Stimulated activated CD8-positive, alpha-beta memory T cell treated with anti-CD3 and anti-CD28 coated beads, Interleukin-12 subunit alpha, Interleukin-12 subunit beta, amount 100 ng/mL, for 4 hours (primary cell): ENCODE measurements at places on chromosomes 7 and 10.

- DNase-seq: no peak
Observed at GRCh38 chr10:87092861-87093631, 1.6 kb downstream of the GLUD1 start.

DNA sequence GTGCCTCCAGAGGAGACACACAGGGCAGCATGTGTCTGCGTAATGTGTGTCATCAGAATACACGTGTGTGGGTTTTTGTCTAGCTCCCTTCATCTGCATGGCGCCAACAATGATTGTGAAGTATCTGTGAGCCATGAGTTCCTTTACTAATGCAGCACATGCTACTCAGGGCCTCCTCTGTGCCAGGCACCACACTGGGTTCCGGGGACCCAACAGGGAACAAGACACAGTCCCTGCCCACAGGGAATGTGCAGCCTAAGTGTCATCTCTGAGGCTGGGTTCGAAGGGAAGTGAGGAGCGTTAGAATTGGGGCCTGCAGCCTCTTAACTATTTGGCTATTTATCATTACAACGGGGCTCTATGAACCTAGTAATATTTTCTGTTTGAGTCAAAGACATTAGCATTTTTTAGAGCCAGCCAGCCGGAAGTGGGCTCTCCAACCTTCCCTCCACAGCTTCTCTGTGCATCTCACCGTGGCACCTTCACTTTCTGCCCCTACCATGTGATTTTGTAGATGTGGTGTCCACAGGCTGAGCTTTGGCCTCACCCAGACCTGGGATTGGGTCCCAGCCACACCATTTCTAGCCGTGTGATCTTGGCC, 43.9 kb upstream of the SRGN start:
- no peak for DNase-seq

DNA sequence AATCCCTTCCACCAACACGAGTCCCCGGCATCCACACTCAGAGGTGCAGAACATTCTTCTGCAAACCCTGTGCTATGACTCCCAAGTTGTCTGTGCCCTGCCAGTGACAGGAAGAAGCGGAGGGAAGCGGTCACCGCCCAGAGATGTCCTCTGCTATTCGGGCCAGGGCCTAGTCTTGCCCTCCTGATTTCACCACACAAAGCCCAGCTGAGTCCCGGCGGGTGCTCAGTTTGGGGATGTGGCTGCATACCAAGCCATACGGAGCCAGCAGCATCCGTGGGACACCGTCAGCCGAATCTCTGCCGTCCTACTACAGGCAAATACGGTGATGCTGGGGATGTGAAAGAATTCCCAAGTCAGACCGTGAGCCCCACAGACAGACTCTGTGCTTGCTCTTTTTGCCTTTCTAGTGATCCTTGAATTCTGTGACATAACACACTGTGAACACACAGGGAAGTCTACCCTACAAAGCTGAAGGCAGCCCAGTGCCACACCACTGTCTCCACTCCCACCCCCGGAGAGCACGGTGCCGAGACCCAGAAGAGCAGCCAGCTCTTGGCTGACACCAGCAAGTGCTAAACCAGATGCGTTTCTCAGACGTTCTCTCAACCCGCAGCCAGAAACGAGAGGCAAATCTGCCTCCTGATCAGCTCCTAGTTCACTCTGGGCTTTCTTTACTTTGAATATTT, 2.0 kb downstream of the STK32C start:
- no peak for DNase-seq

DNA sequence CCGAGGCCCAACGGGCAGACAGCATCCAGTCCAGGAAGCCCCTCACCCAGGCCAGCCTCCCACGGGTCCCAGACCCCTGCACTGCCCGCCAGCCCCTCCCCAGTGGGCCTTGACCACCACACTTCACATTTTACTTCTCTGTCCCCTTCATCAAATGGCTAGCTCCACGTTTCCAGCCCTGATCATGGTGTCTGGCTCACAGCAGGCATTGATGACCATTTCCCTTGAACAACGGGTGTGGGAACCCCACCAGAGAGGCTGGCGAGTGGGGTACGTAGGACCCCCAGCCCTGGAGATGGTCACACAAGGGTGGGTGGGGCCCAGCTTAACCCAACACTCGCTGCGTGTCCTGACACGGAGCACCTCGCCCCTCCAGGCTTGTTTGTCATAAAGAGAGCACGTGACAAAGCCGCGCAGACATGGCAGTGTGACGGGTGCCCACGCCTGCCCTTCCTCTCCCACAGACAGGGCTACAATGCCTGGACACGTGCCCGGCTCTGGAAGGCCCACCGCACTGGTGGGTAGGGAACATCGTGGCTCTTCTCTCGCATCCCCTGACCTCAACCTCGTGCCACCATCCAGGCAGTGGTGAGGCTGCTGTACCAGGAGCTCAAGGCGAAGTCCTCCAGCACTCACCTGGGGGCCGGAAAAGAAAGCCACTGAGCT, 267.7 kb downstream of the MAD1L1 start:
- no peak for DNase-seq

DNA sequence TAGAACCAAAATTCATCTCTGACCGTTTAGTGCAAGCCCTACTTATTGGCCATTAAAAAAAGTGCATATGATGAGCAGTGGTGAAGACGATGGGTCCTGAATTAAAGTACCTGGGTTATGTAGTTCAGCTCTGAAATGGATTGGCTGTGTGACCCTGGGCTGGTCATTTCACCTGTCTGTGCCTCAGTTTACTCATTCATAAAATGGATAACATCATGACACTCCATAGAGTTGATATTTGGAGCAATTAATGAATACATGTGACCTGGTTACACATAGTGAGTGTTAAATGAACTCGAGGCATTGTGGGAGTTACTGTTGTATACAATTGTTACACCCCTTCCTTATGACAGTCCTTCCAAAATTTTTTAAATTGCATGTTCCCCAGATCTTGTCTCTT, 9.1 kb downstream of the MAP3K8 start:
- no peak for DNase-seq

- no peak for DNase-seq
Observed at GRCh38 chr10:94066411-94066810, 72.7 kb downstream of the PLCE1 start.

DNA sequence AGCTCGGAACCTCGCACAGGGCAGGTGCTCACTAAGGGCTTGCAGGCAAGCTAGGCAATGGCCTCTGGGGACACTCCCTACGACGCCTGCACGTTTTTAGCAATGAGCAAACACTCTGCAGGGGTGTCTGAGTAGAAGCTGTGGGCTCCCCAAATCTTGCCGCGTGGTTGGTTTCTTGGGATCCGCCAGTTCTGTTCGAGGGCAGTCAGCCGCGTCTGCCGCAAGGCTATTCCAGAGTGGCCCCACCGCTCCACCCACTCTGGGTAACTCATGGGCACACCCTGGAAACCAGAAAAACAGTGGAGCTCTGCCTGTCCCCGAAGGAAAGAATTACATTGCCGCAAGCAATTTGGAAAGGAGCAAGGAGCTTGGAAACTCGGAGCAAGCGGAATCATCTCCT, 189.3 kb upstream of the LYZL2 start:
- no peak for DNase-seq

DNA sequence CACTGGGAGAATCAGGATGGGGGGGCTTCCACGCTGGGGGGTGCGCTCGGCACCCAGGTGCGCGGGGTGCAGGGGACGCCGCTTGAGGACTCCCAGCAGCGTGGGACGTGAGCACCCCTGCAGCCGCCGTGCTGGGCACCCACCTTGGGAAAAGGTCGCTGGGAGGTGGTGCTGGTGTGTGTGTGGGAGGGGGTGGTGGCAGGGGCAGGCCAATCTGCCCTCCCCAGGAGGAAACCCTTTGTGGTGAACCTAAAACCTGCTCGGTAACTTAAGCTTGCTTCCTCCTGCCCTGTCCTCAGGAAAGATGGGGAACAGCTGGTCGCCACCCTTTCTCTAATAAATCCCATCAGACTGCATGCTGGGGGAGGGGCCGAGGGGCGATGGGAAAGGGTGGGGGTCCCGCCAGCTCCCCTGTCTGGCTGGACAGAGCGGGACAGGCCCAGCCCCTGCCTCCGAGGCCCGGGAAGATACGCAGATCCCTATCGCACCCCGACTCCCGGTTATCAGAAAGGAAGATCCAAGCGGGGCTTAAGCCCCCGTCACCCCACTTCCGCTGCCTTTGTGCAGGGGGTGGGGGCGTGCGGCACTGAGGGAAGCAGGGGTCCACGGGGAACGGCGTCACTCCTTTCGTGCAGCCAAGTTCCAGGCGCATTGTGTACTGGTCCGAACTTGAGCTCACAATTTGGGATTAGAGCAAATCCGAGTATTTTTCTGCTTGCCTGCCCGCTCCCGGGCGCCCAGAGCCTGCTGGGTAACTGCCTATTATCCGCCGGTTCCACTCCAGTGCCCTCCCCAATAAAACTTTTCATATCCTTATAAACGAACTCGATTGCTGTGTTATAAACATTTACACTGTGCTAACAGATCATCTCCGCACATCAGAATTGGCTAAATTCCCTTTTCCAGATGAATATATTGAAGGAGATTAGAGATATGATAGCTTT, 64.6 kb downstream of the UNCX start:
- DNase-seq: no peak
